ENCODE measurements at places on chromosomes 6 and 20.
A peak's percentile ranks its signal among the peaks of the same experiment; 100 is the strongest.

- no peak for DNase-seq
Measured at GRCh38 chr6:170286246-170286933, 4.5 kb downstream of the DLL1 start.

DNA sequence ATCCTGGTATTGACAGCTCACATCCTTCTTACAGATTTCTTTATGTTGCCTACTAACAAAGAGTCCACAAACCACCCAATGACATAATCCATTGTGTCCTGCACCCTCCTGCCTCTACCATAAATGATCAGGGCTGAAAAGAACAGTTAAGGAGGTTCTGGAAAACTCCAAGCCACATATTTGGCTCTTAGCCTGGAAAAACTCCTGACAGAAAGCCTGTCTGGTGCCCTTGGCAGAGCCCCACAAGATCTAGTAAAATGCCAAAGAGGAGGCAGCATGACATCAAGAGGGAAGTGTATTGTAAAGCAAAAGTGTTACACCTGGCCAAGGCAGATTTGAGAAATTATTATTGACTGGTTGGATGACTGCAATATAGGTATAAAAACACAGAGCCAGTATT is 126.4 kb upstream of the VGLL2 start:
- no peak for DNase-seq

GRCh38 chr6:36657271-36657670 is 21.2 kb upstream of the CDKN1A start:
- DNase-seq, result no peak

DNA sequence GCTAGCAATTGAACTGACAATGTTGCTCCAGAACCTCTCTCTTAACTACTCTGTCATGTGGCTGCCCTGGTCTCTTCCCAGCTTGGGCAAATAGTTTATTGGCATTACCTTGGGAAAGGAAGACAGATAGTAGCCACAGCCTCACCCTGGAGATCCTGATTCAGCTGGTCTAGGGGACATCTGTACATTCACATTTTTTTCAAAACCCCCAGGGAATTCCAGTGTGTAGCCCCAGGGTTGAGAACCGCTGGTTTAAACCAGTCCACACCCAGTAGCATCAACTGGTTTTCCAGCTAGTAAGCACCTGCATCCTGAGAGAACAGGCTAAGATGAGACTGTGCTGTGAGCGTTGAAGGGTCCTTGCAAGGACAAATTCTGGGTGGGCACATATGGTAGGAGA is 9.6 kb downstream of the SCUBE3 start:
- DNase-seq, result no peak

DNA sequence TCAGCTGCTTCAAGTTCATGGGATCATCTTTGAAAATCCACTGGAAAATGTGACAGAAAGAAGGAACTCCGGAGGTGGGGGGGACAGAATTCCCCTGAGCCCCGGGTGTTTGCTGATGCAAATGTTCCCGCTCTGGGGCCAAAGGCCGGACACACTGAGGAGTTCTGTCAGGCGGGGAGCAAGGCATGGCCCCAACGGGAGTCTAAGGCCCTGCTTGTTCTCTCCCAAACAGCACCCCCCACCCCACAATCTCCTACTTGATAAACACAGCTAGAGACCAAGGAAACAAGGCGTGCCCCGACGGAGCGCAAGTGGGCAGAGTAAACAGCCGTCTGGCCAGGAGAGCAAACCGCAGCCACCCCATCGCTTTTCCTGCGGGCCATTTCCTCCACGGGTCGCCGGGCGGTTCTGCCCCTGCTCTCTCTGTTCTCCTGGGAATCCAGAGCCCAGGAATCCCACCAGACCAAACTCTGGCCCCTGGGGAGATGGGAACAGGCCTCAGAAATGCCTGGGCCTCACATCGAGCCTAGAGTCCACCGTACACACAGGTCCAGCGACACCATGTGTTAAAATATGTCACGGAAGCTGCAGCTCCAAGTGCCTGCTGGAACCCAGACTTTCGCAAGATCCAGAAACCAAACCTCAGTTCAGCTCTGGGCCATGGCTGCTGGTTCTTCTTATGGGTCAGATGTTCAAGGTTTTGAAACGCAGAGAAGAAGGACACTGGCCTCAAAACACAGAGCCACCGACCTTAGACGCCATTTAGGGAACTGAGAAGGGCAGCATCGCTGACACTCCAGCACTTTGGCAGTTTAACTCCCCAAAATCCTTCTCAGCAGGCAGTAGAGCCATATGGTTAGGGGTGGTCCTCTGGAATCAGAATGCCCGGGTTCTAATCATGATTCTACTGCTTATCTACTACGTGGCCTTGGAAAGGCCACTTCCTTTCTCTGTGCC is 104.2 kb downstream of the PREX1 start:
- no peak for DNase-seq

DNA sequence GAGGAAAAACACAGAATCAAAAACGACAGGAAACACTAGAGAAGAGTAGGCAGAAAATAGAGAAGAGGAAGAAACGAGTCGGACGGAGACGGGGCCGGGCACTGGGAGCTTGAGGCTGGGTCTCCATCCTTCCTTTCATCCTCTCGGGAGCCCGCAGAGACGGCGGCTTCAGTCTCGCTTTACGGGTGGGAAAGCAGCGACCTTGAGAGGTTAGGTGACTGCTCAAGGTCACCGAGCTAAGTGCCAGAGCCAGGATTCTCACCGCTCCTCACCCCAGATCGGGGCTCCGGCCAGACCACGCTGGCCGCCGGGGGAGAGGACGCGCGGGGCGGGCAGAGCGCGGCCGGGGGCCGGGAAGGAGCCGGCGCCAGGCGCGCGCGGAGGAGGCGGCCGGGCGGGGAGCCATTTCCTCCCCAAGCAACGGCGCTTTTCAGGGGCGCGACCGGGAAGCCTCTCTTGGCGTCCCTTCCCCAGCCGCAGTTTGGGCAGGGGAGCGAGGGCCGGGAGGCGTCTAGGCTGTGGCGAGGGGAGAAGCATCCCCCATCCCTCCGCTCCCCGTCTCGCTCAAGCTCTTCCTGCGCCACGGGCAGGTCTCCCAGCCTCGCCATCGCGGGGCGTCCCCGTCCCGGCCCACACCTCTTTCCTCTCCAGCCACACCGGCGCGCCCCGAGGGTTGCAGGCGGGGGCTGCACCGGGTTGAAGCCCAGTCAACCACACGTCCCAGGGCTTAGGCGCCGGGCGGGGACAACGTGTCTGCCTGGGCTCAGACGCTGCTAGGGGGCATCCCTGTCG is 24.1 kb upstream of the MAP3K7 start:
- peak; percentile 61 for DNase-seq

- DNase-seq, result no peak
Measured at GRCh38 chr6:946546-946945, 253.6 kb upstream of the EXOC2 start.

GRCh38 chr20:35994994-35995453 is 26.6 kb downstream of the CNBD2 start:
- DNase-seq, result peak; percentile 87

- no peak for DNase-seq
Measured at GRCh38 chr6:41446132-41446531, 100.0 kb upstream of the FOXP4 start.

- DNase-seq, result no peak
Measured at GRCh38 chr20:55394592-55394991, 610.7 kb downstream of the CBLN4 start.

DNA sequence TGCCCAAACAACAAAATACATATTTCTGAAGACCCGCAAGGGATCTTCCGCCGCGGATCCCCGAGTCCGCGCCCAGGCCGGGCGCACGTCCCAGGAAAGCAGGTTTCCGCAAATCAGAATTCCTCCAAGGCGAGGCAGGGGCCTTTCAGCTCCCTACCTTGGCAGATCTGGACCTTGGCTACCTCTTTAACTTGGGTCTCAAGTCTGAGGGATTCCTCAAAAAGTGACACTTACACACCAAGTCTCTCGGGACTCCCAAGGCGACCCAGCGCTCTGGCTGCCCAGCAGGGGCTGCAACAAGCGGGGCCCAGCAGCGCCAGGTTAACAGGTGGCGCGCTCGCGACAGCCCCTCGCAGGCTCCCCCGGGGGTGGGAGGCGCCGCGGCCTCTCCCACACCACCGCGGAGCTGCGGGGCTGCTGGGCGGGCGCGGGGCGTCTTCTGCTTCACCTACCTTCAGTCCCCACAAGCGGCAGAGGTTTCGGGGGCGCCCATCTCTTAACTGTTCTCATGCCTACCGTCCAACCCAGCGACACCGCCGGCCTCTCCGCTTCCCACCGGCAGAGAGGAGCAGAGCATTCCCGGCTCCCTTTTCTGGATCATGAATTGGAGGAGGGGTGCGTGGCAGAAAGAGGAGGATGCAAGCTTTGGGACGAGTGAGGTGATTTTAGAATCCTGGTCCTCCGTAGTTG is 414 bp downstream of the SIM1 start:
- no peak for DNase-seq

DNA sequence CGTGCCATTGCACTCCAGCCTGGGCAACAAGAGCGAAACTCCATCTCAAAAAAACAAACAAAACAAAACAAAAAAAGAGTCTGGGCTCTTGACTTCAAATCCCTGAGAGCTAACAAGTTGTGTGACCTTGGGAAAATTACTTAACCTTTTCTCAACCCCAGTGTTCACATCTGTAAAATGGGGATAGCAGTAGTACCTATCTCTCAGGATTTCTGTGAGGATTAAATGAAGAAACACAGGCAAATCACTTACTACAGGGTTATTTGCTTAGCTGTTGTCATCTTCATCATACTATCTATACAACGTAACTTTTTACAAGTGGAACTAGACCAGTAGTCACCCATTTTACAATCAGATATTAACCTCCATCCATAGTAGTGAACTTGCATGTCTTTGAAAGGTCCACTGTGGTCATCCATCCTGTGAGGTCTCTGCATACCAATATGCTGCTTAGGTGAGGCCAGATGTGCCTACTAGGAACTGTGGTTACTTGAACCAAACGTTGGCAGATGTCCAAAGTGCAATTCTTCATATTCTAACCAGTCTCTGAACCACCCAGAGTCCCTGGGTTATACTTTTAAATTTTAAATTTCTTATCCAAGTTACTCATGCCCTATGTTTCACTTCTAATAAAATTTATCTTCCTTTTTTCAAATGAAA is 128.9 kb upstream of the BEND3 start:
- DNase-seq, result no peak

DNA sequence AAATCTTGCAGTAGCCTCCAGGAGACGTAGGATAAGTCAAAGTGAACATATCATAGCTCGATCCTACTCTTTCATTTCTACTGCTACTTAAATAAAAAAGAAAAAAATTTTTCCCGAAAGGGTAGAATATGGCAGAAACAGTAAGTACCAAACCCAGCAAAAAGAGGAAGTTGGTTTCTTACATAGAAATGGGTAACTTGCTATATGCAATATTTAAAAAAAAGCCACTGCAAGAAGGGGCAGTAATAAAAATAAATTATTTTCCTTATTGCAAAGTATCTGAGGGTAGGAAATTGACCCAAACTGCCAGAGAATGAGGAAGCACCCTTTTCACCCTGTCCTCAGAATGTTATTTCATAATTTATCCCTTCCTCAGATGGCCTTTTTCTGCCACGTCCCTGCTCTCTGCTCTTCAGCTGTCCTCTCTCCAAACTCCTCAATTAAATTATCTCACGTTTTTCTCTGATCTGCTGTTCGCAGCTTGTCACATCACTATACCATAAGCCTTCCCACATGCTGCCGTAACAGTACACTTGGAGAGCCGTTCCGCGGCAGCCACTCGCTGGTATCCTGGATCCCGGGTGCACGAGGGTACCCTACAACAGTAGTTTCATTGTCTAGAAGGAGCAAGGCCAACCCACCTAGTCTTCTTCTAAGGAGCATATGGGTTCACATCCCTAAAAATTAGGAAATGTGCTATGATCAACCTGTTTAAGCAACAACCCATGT is 149.6 kb downstream of the BACH2 start:
- DNase-seq, result no peak

DNA sequence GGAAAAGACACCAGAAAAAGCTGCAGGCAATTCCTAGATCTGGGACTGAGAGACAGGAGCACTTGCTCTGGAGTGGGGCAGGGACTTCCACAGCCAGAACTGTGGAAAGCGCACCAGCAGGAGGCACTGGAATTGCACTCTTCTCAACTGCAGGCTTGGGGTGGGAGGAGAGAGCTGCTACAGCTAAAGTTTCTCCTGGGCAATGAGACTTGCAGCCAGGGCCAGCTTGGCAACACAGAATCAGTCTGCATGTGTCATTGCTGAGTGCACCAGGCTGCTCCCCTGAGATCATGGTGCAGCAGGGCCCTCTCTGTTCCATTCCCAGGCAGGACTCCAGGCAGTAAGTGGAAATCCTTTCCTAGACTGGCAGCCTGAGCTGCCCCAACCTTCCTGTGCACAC is 145.8 kb downstream of the INSM1 start:
- DNase-seq, result no peak

- no peak for DNase-seq
Measured at GRCh38 chr6:80163754-80164187, 57.3 kb downstream of the BCKDHB start.

- DNase-seq, result no peak
Measured at GRCh38 chr6:78089531-78089930, 436.7 kb downstream of the MEI4 start.

- no peak for DNase-seq
Measured at GRCh38 chr6:81228912-81229555, 523.4 kb downstream of the TENT5A start.

GRCh38 chr20:2210646-2211552 is 84.9 kb upstream of the TGM3 start:
- DNase-seq, result no peak

DNA sequence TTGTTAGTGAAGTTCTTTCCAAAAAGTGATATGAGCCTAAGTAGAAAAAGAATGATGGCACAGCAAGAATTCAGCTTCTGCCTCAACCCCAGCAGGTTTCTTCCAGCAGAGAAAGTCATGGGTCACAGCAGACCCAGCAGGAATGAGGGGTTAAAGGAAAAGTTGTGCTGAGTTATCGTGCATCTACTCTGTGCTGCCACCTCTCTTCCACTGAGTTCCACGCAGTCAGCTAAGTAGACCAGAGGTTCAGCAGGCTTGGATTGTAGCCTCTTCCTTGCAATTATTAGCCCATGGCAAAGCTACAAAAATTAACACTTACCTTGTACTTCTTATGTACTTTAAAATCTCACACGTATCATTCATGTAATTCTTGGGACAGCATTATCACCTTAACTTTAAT is 510.8 kb downstream of the PTPRT start:
- no peak for DNase-seq

GRCh38 chr6:84309336-84309735 is 81.9 kb upstream of the CEP162 start:
- DNase-seq, result no peak

DNA sequence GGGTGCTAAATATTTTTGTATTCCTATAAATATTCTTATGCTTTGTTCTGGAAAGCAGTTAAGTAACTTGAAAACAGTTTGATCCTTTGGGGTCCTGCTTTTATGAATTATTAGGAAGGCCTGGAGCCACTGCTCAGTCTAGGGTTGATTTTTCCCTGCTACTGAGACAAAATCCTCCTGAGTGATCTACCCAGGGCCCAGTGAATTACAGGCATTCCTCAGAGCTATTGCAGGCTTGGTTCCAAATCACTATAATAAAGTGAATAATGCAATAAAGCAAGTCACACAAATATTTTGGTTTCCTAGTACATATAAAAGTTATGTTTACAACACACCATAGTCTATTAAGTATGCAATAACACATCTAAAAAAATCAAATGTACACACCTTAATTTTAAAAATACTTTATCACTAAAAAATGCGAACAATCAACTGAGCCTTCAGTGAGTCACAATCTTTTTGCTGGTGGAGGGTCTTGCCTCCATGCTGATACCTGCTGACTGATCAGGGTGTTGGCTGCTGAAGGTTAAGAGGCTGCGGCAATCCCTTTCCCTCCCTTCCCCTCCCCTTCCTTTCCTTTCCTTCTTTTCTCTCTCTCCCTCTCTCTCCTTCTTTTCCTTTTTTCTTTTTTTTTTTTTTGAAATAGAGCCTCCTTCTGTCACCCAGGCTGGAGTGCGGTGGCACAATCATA is 43.0 kb downstream of the DNAAF9 start:
- DNase-seq, result no peak

- DNase-seq, result no peak
Measured at GRCh38 chr6:140576004-140576555, 1201.6 kb upstream of the CITED2 start.
